ENCODE measurements at places on chromosomes 6 and 20.

- DNase-seq: no peak
These were observed 54.6 kb downstream of the AFDN start for GRCh38 chr6:167881327-167881726.

DNA sequence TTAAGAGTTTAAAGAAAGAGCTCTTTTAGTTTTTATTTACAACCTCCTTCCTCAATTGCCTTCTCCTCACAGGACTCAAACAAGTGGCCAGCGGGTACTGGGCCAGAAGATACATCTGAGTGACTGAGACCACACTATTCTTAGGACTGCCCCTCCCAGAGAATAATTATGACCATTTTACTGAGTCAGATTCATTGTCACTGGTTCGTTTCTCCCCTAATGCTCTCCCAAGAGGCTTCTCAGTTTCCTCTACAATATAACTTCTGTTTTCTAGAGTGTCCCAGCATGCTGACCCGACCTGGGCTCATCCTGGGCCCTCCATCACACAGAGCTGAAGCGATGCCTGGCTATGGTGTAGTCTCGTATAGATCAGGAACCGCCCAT, 279.9 kb downstream of the CD83 start:
- no peak for DNase-seq

DNA sequence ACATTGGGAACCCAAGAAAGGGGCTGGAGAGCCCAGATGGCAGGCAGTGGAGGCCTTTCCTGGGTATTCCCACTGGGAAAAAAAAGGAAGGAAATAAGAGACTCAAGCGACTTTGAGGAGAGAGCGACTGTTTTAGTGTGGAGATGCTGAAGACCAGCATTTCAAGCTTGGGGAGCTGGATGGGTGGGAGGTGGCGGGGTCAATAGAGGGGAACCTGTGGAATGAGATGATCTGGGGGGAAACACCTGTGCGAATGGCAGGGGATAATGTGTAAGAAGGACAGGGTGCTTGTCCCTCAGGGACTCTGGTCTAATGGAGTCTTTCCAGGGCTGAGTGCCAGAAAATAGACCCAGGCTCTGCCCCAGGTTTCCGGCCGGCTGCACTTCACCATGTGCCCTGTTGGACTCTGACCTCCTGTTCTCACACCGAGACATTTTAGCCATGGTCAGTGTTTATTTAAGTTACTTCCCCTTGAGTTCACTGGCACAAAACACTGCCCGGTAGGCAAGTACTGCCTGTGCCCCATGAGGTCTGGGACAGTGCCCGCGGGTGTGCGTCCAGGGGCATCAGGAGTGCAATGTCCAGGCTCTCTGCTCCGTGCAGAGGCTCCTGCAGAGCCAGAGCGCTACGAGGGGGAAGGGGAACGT, 50.4 kb upstream of the NKX2-2 start:
- DNase-seq: no peak

DNA sequence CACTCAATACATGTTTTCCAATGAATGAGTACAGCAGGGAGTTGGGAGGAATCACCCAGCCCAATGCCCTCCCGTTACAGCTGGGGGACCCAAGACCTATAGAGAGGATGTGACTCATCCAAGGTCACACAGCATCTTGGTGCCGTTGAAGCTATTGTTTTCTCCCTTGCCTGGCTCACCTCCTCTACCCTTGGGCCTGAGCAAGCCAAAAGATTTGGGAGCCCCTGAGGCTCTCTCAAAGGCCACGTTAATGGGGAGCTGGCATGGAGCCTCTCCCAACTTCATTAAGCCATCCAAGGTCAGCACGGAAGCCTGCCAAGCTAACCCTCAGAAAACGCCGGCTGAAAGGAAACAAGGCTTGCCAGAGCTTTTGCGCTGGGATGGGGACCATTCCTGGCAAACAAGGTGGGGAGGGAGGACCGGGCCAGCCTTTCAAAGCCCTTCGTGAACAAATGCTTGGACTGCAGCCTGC, 30.4 kb downstream of the KCNB1 start:
- no peak for DNase-seq

DNA sequence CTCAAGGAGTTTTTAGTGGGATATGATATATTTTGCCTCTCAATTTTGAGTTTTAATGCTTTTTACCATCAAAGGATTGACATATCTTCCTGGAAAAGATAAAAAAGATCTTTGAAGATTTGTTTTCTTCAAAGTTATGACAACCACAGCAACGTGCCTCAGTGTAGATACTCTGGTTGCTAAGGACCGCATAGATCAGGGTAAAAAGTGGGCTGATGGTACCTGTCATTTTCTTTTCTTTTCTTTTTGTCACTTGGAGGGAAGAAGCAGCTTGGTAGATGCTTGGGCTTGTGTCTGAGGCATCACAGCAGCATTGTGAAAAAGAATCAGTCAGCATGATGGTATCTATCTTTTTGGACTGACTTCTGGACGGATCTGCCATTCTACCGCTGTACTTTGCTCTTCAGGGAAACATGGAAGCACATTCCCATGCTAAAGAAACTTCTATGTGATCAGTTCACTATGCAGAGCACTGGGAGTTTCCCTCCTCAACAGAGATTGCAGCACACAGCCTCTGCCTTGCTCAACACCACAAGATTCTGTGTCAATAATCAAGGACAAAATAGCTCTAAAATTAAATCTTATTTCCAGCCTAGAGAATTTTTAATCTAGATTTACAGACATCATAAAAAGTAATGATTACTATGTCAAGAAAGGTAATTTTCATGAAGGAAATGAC, 54.8 kb upstream of the SGK1 start:
- peak; percentile 52 for DNase-seq

DNA sequence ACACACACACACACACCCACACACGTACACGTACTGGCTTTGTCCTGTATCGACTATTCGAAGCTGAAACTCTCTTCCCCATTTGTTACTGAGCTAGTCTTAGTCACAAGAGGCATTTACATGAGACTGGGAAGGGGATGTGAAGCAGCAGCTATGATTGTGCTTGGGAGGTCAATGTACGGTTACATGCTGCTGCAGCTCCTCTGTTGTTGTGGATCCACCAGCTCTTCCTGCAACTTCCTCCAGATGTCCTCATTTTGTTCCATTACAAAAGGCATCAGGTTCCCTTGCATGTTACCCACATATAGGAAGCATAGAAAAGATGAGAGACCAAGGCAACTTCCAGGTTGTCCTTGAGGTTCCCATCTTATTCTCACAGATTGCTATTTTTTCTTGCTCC, 612.4 kb upstream of the IMPG1 start:
- no peak for DNase-seq

DNA sequence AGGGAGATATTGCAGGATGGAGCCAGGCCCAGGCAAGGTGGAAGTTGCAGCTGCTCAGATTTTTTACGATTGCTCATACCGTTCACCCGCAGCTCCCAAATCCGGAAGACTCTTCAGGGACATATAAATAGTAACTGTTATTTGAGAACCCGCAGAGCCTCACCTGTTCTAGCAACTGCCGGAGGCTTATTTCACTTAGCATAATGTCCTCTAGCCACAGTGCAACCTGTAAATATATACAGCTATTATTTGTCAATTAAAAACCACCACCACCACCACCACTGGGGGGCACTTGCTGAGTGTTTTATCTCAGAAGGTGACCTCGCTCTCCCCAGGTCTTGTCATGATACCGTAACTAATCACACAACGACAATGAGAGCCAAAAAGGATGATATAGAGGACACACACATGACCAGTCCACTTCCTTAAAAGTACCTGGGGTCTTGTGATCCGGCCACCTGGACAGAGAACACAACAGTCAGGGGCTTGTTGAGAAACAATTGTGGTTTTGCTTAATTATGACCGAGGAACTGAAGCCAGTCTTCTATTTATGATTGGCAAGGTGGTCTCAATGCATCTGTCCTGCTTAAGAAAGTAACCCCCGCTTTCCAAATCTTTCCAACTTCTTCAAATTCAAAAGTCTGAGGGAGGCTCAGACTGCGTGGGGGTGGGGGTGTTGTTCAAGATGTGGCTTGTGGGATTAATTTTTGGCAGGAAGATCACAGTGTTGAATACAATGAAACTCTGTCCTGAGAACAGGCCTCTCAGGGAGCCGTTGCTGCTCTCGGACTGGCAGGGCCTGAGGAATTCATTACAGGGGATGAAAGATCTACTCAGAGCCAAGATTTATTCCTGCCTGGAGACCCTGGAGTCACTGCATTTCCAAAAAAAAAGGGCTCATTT, 107.7 kb upstream of the PRND start:
- DNase-seq: peak; percentile 36

GRCh38 chr6:169439710-169440109, 186.1 kb upstream of the THBS2 start:
- no peak for DNase-seq

GRCh38 chr6:94414041-94414440, 994.7 kb upstream of the EPHA7 start:
- DNase-seq: no peak

- DNase-seq: no peak
These were observed 8.6 kb upstream of the ARFGAP1 start for GRCh38 chr20:63264000-63264399.

- no peak for DNase-seq
These were observed 13.0 kb downstream of the RIPOR3 start for GRCh38 chr20:50678169-50678898.

- DNase-seq: no peak
These were observed 96.6 kb upstream of the SUPT3H start for GRCh38 chr6:45474376-45474775.

DNA sequence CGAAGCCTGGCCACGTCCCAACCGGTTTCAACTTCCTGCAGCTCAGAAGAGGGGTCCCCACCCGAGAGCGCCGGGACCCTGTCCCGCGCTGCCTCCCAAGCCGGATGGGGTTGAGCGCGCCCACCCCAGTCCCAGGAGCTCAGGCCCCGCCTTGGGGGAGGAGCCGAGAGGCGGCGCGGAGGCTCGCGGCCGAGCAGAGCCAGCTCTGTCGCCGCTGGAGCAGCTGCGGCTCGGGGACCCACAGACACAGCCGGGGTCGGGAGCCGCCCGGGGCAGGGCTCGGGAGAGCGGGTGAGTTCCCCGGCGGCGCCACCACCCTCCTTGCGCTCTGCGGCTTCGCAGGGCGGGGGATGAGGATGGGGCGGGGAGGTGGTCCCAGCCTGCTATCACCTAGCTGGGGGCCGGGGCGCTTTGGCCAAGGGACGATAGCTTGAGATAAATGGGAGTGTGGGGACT, at the start of gene PPP1R16B:
Gene PPP1R16B (plus strand): TSS at position 196 of the 456 bp plus-strand sequence. CDS start 30,229 bp downstream, outside the sequence.
- no peak for DNase-seq

DNA sequence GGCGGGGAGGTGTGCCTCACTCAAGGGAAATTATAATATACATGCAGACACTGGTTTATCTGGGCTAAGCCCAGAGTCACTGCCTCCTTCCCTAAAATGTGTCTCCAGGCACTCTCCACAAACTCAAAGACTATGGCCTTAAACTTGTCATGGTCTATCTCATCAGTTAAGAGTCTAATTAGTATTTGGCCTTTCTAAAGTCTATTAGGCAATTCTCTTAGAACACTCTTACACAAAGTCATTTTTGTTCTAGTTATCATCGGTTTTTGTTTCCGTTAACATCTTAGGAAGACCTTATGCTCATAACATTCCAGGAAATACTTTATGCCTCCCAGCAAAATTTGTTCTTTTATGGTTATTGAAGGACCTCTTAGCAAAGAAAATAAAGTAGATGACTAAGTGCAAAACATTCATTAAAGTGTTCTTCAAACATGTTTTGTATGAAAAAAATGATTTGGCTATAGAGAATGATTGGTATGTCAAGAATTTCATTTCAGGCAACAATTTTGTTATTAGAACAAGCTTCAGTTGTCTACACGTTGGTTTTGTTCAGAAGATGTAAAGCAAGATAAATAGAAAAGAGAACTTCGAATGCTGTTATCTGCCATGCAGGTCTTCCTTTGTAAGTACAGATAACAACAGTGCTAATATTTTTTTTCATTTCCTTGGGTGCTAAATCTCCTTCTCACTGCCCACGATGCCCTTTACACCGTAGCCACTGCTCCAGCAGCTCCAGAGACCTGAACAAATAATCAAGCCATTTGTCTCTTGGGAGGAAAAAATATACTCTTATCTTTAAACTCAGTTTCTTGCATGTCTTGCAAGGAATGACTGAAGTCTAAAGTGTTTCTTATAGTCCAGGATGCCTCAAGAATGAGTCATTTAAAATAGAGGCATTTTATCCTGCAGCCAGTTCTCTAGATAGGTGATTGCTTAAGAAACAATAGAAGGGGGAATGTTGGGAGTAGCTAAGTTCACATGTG, 170.4 kb downstream of the HTR1B start:
- DNase-seq: no peak

GRCh38 chr6:142265476-142265875, 36.3 kb upstream of the ADGRG6 start:
- DNase-seq: no peak

DNA sequence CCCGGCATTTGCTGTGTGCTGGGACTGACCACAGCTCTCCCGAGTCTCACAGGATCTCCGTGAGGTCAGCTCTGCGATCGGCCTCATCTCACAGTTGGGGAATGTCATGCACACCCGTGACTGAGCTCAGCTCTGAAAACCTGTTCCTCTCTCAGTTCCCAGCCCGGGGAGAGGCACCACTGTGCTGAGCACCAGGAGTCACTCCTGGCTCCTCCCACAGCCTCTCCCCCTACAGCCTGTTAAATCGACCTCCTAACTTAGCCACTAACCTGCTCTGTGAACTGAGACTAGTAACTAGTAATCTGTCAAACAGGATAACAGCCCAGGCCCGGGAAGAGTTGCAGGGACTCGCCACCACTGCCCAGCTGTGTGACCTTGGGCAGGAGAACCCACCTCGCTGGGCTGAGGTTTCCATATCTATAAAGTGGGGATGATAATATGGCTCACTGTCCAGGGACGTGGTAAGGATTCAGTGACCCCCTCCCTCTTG, 20.1 kb upstream of the NOL4L start:
- no peak for DNase-seq

- no peak for DNase-seq
These were observed 155.0 kb downstream of the GRM1 start for GRCh38 chr6:146183831-146184230.

DNA sequence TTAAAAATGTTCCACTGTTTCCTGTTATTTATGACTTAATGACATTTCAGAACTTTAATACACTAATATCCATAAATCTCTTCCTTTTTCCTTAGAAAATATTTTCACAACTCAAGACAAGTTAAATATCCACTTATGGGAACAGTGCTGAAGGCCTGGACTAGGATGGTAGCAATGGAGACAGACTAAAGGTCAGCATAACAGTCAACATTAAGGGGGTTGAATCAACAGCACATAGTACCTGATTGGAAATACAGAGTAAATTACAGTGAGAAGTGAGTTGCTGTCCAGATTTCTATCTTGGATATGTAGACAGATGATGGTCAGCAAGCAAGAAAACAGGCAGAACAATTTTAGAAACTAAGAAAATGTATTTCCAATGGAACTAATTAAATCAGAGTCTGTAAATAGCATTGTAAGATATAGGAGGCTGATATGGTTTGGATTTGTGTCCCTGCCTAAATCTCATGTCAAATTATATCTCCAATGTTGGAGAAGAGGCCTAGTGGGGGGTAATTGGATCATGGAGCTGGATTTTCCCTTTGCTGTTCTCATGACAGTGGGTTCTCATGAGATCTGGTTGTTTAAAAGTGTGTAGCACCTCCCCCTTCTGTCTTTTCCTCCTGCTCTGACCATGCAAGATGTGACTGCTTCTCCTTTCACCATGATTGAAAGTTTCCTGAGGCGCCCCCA, 682.7 kb downstream of the MAFB start:
- no peak for DNase-seq

GRCh38 chr20:15220009-15220656, 882.7 kb upstream of the FLRT3 start:
- no peak for DNase-seq

GRCh38 chr6:46509981-46510510, 18.8 kb upstream of the RCAN2 start:
- DNase-seq: no peak

GRCh38 chr6:135412761-135413160, 84.8 kb downstream of the AHI1 start:
- DNase-seq: no peak
